NCI-H187 treated with DMSO at 0.1 percent for 48 hours (cell line): ENCODE measurements at places on chromosomes 12 and 14.

DNA sequence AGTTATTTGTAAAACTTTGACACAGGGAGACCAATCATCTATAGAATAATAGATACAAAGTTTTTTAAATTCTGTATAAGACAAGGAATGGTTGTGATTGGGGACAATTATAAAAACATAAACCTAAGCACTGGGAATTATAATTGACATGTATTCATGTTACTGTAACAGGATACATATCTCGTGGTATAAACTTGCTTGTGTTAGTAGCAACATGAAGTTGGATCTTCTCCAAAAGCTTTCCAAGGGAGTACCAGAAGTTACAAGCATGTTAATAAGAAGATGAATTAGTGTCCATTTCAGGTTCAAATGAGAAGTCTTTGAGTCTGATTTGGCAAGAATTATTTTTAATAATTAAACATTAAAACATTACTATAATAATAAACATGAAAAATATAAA, 42.2 kb downstream of the CDKL1 start:
- no peak for DNase-seq

DNA sequence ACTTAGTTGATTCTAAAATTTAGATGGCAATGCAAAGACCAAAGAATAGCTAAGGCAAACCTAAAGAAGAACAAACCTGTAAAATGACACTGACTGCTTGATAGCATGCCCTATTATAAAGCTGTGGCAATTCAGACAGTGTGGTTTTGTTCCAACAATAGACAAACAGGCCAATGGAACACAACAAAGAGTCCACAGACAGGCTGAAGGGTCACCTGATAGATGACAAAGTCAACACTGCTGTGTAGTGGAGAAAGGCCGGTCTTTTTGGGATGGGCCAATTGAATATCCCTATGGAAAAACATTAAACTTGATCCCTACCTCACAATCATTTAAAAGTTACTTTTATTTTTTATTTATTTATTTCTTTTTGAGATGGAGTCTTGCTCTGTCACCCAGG, 33.8 kb upstream of the SLC25A3 start:
- DNase-seq: no peak

DNA sequence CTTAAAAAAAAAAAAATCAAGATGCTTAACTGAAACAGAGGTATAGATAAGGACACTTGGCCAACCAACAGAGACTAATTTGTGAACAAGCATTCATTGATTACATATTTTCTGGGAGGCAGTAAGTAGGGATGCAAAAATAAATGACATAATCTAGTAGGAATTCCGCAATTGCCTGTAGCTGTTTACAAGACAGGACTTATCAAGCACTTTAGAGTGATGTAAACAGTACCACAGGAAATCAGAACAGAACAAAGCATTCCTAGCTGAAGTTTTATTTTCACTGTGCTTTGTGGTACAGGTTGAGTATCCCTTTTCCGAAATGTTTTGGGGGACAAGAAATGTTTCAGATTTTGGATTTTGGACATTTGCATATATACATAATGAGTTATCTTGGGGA, 68.2 kb upstream of the FGD4 start:
- DNase-seq: no peak

DNA sequence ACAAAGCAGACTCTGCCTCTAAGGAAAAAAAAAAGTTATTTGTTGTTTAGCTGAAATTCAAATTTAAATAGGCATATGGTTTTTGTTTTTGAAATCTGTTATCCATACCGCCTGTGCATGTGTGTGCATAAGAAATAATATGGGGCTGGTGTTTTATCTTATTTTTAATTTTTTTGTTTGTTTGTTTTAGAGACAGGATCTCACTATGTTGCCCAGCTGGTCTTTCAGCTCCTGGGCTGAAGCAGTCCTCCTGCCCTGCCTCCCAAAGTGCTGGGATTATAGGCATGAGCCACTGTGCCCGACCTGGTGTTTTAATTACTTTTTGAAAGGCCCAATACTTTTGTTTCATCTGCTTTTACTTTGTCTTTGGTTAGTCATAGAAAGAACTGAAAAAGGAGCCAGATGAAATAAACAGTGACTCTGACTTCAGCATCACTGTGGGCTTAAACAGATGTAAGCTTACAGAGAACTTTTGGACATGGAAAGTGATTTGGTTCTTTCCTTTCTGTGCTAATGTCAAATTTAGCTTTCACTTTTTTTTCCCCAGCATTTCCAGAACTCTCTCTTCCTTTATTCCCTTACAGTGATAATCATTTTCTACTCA, 37.2 kb downstream of the SUPT16H start:
- DNase-seq: no peak

DNA sequence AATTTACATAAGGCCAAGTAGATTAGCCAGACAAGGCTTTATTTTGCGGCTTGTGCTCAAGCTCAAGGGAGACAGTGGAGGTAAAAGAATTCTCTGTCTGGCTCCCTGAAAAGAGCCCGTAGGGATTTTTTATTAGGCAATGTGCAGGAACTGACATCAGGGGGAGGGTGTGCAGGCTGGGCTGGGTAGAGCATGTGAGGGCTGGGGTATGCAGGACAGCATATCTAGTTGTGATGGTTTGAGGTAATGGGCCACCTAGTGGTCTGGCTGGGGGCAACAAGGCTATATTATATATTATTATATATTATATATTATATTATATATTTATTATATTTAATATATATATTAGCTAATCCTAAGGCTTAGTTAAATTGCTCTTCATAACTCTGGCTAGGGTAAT, 102.1 kb downstream of the TMEM117 start:
- DNase-seq: no peak

- no peak for DNase-seq
Measured at GRCh38 chr12:31220061-31220460, 105.9 kb downstream of the SINHCAF start.

DNA sequence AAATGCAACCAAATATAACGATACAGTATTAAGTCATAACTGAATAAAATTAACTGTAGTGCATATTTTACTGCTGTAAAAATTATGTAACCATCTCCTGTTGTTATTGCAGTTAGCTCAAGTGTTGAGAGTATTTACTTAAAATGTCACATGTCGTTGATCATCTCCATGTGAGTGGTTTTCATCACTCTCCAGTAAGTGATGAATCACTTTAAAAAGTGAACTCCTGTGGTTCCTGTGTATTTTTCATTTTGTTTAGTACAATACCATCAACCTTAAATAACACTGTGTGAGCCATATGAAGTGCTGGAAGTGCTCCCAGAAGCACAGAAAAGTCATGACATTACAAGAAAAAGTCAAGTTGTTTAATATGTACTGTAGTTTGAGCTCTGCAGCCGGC, 104.7 kb upstream of the SLCO1B1 start:
- DNase-seq: peak; percentile 84

DNA sequence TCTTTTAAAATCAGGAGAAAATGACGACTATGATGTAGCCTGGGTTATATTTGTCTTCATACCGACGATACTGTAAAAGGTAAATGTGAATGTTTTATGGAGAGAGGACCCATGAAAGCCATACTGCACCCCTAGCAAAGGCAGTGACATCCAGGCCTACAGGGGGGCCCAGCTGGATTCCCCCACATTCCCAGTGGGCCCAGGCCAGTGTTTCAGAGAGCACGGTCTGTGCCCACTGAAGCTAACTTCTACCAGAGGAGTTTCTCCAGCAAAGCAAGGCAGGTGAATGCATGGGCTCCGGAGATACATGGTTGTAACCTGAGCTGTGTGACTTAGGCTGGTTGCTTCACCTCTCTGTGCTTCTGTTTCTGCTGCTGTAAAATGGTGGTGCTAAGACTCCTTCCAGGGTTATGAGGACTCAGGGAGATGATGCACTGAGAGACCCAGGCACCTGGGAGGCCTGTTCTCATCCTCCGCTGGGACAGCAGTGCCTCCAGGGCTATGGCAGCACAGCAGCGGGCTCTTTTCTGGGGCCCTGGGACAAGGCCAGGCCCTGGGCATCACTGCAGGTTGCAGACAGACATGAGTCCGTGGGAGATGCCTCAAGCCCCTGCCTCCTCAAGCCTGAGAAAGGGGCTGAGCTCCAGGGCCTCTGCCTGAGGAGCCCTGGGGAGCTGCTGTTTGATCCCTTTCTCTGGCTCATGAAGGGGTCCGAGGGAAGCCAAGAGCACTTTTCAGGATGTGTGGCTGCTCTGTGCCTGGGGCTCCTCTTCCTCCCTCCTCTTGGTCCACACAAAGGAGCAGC, 73.7 kb downstream of the SERPINA3 start:
- no peak for DNase-seq

- DNase-seq: no peak
Measured at GRCh38 chr14:104321802-104322130, 183.4 kb downstream of the KIF26A start.

- DNase-seq: no peak
Measured at GRCh38 chr12:105729926-105730325, 399.4 kb downstream of the C12orf75 start.

- no peak for DNase-seq
Measured at GRCh38 chr12:65882486-65882885, 58.2 kb downstream of the HMGA2 start.

GRCh38 chr12:104719700-104720338, 238.3 kb downstream of the SLC41A2 start:
- no peak for DNase-seq

DNA sequence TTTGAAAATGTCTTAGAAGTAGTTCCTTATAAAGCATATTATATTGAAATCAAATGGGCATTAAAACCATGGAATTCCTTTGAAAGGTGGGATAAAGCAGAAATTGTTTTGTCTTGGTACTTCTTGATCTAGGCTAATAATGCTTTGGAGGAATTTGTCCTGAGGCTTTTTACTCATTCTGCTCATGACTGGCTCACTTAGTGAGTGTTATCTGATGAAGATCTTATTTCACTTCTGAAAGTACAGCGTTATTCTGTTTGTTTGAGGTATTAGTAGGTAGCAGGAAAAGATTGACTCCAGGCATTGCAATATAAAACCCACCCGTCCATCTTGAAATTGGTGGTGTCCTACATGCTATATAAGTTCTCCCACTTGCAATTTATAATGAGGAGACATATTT, 5.5 kb downstream of the C12orf71 start:
- no peak for DNase-seq

DNA sequence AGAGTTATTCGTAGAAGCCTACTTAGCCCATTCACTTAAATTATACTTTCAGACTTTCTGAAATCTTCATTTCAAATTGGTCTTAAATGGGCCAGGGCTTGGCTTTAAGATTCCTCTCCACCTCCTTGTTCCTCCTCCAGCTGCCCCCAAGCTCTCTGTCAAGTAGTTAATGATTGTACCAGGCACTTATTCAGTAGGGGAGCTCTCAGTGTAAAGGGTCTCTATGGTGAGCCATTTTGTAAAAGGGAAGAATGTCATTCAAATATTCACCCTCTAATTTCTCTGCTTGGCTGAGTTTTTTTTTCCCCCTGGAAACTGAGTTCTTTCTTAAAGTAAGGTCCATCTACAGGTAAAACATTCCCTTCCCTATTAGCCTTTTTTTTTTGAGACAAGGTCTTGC, 96.6 kb downstream of the SUDS3 start:
- no peak for DNase-seq

GRCh38 chr12:103401421-103401820, 94.3 kb downstream of the C12orf42 start:
- no peak for DNase-seq

DNA sequence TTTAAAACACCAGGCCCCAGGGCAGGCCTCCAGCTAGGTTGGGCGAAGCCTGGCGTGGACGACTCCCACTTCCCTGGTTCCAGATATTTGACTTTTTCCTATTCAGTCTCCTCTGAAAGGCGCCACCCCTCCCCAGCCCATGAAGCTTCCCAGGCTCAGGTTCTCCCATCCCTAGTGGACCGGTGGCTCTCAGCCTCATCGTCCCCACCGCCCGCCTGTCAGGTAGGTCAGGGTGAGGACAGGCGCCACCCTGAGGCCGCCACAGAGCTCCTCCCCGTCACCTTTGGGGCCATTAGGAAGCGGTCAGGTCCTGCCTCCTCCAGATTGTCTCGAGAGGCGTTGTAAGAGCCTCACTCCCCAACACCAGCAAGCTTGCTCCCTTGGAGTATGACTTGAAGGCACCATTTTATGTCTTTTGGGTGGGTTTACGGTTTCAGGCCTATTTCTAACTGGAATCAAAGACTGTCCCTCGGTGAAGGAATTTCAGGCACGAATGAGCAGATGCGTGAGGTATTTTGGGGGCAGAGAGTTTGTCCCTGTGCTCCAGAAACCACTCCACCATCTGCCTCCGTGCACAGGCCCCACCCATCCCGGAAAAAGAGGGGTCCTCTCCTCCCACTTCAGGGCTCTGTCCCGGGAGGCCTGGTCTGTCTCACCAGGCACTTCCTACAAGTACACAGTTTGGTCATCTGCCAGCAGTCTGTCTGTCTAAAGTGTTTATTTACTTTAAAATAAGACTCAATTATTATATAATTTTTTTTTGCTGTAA, 55.6 kb downstream of the TSPAN9 start:
- no peak for DNase-seq

GRCh38 chr12:82144505-82144904, 213.7 kb downstream of the CCDC59 start:
- DNase-seq: no peak

GRCh38 chr12:117972301-117972700, 3.5 kb upstream of the KSR2 start:
- DNase-seq: no peak

- no peak for DNase-seq
Measured at GRCh38 chr12:125206711-125207110, 141.5 kb downstream of the AACS start.

DNA sequence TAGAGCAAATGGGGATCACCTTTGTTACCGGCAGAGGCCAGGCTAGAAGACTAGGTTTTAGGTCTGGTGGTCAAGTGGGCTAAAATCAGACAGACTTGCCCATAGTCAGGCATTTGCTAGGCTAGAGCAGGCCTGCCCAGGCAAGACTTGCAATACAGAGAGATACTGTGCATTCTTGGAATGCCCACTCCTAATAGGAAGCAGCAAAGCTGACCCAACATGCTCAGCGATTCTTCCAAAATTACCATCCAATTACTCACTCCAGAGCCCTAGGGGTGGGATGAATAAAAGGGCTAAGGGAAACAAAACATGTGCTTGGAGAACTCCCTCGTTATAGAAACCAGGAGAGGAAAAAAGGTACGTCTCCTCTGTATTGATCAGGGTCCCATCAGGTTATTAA, 187.8 kb upstream of the AMIGO2 start:
- DNase-seq: no peak

GRCh38 chr12:46659824-46660223, 166.0 kb downstream of the SLC38A4 start:
- no peak for DNase-seq

DNA sequence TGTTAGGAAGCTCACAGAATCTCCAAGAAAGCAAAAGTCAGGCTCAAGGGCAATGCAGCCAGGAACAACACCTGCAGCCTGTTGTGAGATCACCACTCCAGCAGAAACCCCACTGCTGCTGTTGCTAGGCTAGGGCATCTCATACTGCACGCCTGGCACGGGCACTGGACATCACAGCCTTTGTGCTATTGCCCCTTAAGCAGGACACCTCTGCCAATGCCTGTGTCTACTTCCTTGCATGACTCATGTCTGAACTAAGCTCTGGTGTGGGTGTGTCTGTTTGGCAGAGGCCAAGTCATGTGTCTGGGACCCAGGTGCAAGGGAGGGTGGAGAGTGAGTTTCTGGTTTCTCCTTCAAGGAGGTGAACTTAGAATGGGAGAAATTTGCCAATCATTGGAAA, 10.0 kb upstream of the DDX47 start:
- no peak for DNase-seq

GRCh38 chr14:68279777-68280233, 460.2 kb downstream of the RAD51B start:
- DNase-seq: no peak
